ENCODE measurements at places on chromosomes 1 and 21.

GRCh38 chr1:38818175-38818976 is 41.2 kb downstream of the RRAGC start:
- DNase-seq, result peak; percentile 35

DNA sequence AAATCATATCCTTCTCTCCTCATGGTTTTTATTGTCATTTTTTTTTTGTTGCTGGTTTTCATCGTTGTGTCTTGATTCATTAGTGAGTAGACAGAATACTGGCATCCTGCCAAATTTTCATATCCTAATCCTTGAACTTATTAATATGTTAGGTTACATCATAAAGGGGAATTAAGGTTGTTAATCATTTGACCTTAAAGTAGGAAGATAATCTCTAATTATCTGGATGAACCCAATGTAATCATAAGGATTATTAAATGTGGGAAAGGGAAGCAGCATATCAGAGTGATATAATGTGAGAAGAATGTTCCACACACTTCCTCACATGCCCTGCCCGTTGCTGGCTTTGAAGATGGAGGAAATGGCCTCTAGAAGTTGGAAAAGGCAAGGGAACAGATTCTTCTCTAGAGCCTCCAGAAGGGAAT is 299.7 kb downstream of the HMCN1 start:
- DNase-seq, result no peak

- DNase-seq, result peak; percentile 75
Observed at GRCh38 chr1:46547481-46548383, 3.7 kb downstream of the KNCN start.

- no peak for DNase-seq
Observed at GRCh38 chr1:89697383-89697782, 64.5 kb downstream of the LRRC8C start.

GRCh38 chr21:37233551-37234146 is 33.5 kb downstream of the VPS26C start:
- DNase-seq, result no peak

DNA sequence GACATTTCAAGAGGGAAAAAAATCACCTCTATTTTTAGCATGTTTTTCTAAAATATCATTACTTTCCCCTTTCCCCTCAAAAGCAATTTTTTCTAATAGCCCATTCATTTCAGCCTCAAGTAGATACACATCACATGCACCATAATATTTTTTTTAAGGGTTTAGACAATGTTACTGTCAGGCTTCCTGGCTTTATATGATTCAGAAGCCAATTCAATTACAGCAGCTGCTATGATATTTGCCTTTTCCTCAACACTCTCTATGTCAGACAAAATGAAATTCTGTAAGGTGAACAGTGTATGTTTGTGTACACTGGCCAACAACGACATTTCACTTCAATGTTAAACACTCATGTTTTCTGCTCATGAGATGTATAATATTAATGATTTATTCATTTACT is 46.5 kb downstream of the OMA1 start:
- no peak for DNase-seq

- no peak for DNase-seq
Observed at GRCh38 chr1:22572818-22573217, 9.5 kb downstream of the EPHA8 start.
